ENCODE measurements at places on chromosomes 12 and 14.

GRCh38 chr14:32197919-32198318 is 3.9 kb upstream of the RNU6-7 start:
- no peak for DNase-seq

- no peak for DNase-seq
These were observed 12.6 kb upstream of the TTC7B start for GRCh38 chr14:90828642-90829487.

GRCh38 chr14:31702130-31702529 is 140.9 kb downstream of the NUBPL start:
- DNase-seq = no peak

- no peak for DNase-seq
These were observed 8.7 kb downstream of the NGDN start for GRCh38 chr14:23478109-23478759.

GRCh38 chr12:13745111-13745860 is 236.1 kb downstream of the GRIN2B start:
- DNase-seq = no peak

DNA sequence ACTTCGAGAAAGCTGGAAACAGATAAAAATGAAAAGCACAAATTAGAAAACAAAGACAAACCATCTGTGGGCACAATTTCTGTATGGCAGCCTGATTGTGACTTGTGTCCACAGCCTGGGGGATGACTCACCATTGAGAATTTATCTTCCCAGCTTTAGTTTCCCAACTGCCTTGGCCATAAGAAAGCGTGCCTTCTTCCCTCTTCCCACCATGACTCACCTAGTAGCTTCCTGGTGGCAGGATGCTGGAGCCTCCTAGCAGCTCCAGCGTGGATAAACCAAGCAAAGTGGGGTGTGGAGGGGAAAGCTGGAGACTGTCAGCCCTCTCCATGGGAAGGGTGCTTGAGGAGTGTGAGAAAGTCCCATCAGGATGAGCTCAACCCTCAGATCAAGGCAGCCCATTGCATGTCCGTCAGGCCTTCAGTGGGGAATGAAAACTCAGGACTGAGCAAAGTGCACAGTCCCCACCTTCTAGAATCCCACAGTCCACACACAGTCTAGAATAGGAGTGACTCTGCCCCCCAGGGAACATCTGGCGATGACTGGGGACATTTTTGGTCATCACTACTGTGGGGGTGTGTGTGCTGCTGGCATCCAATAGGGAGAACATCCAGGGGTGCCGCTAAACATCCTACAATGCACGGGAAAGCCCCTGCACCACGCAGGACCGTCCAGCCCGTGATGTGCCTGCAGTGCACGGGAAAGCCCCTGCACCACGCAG is 22.4 kb upstream of the SERPINA6 start:
- no peak for DNase-seq

DNA sequence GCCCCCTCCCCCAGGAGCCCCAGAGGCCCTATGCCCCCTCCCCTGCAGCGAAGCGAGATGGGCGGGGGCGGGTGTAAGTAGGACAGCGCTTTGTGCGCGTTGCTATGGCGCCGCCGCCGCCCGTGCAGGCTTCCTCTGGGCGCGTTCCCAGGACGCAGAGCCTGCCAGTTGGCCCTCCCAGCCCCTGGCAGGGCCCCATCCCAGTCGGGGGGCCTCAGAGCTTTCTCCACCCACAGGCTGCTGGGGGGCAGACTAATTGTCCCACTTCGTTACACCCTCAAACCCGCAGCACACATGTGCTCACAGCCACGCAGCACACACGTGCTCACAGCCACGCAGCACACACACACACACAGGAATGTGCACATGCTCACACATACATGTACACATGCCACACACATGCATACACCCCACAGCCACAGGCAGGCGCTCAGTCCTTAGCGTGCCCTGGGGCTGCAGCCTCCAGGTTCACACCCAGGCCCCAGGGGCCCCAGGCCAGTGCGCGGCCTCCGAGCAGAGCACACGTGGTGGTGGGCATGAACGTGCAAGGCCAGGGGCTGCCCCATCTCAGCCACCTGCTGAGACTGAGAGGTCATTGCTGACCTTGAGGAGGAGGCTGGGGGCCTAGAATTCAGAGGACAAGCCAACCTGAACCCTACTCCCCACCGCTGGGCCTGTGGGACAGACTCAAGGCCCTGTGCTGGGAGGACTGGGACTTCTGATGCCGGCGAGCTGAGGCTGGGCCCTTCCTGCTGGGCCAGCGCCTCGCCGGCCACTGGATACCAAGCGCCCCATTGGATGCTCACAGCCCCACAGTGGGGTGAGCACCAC is 15.6 kb downstream of the TRMT61A start:
- DNase-seq = no peak

- DNase-seq = no peak
These were observed 12.2 kb downstream of the GPR84 start for GRCh38 chr12:54352022-54352531.
